Posterior vena cava (tissue), 2 donors: ENCODE measurements at places on chromosomes 2 and 18. TPM values are rescaled to one million over a fixed set of nuclear protein-coding genes. Genes with fewer than 3 reads are reported as not detected.

GRCh38 chr2:128040166-128040771, 12.4 kb upstream of the SAP130 start:
- DNase-seq: no peak

GRCh38 chr18:14747513-14748474, at the start of gene ANKRD30B:
Gene ANKRD30B (plus strand): TSS chr18:14748172. CDS start chr18:14748420, 248 bp downstream.
- peak; percentile 74 for DNase-seq

GRCh38 chr2:176240301-176240700, 28.9 kb upstream of the MTX2 start:
- DNase-seq: no peak

- DNase-seq: no peak
These were observed 6.4 kb upstream of the CLEC4F start for GRCh38 chr2:70826696-70827350.

GRCh38 chr2:72947952-72948830, 30.9 kb downstream of the EMX1 start:
- no peak for DNase-seq

GRCh38 chr2:218975060-218975777, 9.8 kb downstream of the FEV start:
- DNase-seq: no peak

Gene IL36A
- not detected for total RNA-seq
